ENCODE measurements at places on chromosomes 5 and 9.

- DNase-seq, result no peak
Measured at GRCh38 chr5:139895647-139896046, 100.0 kb downstream of the PSD2 start.

DNA sequence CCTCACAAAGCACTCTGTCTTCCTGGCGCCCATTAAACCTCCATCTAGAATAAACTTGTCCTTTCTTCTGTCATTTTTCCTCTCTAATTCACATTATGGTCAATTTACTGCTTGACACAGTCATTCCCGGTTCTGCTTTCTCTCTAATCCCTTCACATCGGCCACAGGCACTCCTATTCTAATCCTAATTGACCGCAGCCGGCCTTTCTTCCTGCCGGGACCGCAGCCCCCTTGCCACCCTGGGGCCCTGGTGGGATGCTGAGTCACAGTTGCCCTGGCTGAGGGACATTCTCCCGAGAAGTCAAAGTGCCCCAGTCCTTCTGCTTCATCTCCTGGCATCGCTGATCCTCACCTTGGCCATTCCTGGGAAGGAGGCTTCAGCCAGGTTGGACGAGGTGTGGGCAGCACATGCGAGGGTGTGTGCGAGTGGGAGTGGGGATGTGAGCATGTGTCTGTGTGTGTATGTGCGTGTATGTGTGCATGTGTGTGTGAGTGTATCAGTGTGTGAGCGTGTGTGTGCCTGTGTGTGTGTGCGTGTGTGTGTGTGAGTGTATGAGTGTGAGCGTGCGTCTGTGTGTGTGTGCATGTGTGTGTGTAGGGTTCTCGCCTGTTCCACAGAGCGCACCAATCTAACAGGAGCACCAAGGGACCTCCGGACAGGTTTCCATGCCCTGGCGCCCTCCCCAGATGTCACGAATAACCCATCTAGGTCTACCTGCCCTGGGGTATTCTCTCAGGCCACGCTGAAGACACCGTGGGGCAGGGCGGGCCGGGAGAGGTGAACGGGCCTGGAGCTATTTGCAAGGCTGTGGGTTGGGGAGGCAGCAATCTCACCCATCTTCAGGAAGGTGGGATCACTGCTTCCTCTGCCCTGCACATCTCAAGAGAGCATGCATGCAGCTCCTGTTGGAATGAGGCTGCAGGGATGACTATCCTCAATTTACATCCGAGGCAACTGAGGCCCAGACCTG, 191.2 kb downstream of the PAX5 start:
- peak; percentile 65 for DNase-seq

- DNase-seq, result no peak
Measured at GRCh38 chr9:129493002-129493705, 127.7 kb downstream of the C9orf50 start.

- no peak for DNase-seq
Measured at GRCh38 chr5:87169300-87169991, 98.2 kb upstream of the RASA1 start.

DNA sequence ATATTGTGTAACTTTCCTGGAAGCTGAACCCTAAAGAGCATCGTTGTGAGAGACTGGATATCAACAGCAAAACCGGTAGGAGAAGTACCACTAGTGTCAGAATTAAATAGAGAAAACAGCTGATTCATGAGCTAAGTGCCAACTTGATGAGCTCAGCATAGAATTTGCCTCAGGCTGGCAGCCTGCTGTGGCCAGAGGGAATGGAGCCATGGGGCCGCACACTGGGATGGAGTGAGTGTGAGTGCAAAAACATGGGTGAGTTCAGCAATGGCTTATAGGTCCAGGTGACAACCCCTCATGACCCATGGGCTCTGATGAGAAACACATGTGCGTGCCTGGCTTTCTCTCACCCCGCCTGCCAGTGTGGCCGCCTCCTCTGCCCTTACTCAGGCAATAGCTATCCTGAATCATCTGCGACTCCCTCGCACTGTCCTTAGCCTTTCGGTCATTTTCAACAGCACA, 25.4 kb downstream of the ADAMTS16 start:
- DNase-seq, result peak; percentile 69

GRCh38 chr5:31663519-31663918, 24.6 kb downstream of the PDZD2 start:
- peak; percentile 78 for DNase-seq

GRCh38 chr9:127269449-127269848, 4.9 kb downstream of the GARNL3 start:
- DNase-seq, result no peak

- peak; percentile 91 for DNase-seq
Measured at GRCh38 chr5:115583474-115583873, 18.8 kb downstream of the TICAM2 start.

DNA sequence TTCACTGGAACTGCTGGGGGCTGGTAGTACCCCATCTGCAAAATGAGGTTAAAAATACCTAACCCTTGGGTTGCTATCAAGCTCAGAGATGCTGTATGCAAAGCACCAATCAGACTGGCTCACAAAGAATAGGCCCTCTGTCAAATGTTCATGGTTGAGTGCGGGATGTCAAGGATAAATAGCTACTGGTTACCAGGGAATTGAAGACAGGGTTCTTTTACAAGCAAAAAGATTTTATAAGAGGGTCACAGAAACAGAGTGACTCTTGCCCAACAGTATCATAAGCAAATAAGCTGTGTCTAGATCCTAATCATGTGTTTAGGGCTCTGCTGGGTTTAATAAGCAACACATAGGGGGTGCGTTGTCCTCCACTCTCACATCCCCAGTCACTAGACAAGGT, 11.9 kb downstream of the SYK start:
- no peak for DNase-seq

- no peak for DNase-seq
Measured at GRCh38 chr5:181151146-181151545, 3.8 kb downstream of the OR2V2 start.

DNA sequence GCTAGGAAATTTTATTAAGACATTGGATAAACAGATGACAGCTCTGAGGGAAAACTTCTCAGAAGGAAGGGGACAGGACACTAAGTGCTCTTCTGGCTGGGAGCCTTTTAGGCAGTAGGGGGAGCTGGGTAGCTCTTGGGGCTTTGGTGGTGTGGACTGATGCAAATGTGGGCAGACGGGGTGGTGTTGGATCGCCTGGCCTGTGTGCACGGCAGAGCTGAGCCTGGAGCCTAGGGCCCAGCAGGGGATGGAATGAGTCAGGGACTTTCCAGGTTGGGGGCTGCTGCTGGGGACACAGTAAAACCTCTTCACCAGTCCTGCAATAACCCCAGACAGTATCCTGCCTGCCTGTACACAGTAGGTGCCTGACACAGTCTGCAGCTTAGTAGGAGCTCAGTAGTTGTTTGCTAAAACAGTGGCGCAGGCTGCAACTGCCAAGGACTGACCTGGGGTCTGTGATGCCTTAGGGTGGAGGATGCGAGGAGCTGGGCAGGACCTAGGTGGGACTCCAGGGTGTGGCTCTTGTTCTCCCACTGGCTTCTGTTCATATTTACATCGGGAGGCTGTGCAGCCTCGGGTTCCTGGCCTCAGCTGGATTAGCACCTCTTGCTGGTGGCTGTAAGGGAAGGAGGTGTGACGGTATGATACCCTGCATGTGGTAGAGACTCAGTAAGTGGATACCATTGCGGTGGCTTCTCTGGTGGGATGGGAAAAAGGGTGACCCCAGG, 83.8 kb downstream of the DAB2IP start:
- DNase-seq, result peak; percentile 82

- no peak for DNase-seq
Measured at GRCh38 chr5:97009212-97009898, 73.5 kb downstream of the LNPEP start.

DNA sequence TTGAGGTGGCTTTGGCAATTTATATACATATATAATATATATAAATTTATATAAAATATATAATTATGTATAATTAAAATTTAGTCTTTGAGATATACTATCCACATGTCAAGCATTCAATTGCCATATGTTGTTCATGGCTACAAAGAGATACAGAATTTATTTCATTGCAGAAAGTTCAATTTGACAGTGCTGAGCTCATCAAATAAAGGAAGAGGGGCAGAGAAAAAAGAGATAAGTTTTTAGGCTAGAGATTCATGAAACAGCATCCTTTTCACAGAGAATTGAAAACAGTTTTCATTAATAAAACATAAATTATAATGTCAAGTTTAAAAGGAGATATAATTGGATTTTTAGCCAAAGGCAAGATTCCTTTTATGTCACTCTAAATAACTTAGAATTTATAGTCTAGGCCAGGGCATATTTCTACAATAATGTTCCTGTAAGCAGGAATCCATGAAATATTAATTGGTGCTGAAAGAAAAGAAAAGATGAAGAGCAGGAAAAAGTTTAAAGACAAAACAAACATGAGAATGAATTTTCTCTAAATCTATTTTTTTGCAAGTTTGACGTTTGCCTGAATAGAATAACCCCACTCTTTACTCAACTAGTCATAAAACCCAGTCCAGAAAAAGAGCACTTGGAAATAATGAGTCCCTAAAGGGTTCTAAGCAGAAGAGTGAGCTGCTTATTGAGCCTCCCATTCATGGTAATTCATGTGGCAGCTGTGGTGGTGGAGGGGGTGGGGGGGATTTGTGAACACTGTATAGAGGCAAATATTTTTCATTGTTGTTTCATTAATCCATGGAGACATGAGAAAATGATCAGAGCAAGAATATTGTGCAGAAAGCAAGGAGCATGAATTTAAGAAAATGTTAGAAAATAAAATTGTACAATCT, 1279.5 kb downstream of the CDH12 start:
- DNase-seq, result no peak

GRCh38 chr5:177194268-177194667, 60.7 kb downstream of the NSD1 start:
- DNase-seq, result peak; percentile 85

- DNase-seq, result no peak
Measured at GRCh38 chr5:103446813-103447212, 115.8 kb downstream of the NUDT12 start.

GRCh38 chr9:125049212-125050049, 93.9 kb downstream of the SCAI start:
- peak; percentile 37 for DNase-seq

- DNase-seq, result no peak
Measured at GRCh38 chr5:37916525-37916924, 76.7 kb upstream of the GDNF start.

GRCh38 chr9:107874591-107875369, 385.2 kb upstream of the KLF4 start:
- no peak for DNase-seq

GRCh38 chr9:18604767-18605730, 131.1 kb downstream of the ADAMTSL1 start:
- DNase-seq, result peak; percentile 42

GRCh38 chr9:121859646-121860045, 208.2 kb downstream of the DAB2IP start:
- DNase-seq, result no peak

DNA sequence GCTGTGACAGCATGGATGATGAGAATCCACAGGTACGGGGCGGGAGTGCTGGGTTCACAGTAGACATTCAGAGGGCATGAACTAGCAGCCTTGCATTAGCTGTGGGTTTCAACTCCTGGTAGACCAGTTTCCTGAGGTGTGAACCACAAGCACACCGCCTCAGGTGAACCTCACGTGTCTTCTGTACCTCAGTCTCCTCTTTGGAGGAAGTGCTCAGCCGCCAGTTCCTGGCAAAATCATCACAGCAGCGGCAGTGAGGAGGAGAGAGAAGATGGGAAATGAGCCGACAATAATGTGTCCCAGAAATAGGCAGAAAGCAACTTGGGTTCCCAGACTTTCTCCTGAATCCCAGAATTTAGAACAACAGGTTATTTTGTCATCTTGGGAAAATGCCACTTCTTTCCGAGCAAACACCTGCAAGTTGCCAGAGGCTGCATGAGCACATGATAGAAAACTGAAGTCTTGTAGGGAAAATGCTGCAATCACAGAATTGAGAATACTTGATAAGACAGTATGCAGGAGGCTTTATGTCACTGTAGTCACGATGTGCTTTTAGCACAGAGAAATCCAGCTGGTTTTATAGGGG, 258.5 kb downstream of the AOPEP start:
- DNase-seq, result no peak
